NCI-H2107 (cell line): ENCODE measurements at places on chromosomes 3 and 15.
A peak's percentile ranks its signal among the peaks of the same experiment; 100 is the strongest.

DNA sequence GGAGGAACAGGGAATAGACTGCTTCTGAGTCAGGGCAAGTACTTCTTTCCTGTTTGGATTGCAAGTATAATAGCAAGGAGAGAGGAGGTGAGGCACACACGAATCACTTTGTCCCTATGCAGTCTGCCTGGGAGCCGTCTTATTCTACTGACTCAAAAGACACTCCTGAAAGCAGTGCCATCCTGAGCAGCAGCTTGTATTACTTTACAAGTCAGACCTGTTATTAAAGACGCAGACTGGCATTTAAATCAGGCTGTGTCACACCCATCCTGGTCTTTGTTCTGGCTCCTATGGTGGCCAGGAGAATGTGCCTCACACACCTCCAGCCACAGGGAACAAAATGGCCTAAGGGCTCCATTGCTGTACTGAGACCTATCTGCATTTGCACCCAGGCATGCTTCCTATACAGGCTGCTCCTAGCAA lies 17.9 kb upstream of the SQOR start:
- no peak for DNase-seq

GRCh38 chr3:124509884-124510283 lies 220.4 kb upstream of the UMPS start:
- no peak for DNase-seq

DNA sequence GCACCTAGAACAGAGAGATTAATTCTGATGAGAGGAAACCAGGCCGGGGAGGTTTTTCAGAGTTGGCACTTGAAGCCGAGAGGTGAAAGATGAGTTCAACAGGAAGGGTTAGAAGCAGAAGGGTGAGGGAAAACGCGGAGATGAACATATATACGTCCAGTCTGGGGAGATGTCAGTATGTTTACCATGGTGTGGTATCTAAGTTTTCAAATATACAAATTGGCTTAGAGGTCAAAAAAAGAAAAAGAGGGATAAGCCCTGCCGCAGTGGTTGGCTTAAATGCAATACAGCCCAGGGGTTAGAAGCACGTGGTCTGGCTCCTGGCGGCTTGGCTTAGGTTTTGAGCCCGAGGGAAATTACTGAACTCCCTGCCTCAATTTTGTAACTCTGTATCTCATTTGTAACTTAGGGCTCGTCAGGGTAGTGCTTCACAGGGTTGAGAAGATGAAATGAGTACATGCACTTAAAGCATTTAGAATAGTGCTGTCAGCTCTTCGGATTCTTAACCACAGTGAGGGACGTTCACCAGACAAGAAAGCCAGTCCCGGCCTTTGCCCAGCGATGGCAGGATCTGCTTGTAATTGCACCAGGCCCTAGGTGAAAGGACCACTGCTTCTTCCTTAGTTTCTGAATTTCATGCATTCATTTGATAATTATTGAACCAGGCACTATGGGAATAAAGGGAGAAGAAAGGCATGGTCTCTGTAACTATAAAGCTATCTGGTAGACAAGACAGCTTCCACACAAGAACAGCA lies 6.4 kb downstream of the HES1 start:
- DNase-seq, result no peak

- peak; percentile 53 for DNase-seq
These were observed 681.3 kb downstream of the ROBO1 start for GRCh38 chr3:79086514-79086913.

DNA sequence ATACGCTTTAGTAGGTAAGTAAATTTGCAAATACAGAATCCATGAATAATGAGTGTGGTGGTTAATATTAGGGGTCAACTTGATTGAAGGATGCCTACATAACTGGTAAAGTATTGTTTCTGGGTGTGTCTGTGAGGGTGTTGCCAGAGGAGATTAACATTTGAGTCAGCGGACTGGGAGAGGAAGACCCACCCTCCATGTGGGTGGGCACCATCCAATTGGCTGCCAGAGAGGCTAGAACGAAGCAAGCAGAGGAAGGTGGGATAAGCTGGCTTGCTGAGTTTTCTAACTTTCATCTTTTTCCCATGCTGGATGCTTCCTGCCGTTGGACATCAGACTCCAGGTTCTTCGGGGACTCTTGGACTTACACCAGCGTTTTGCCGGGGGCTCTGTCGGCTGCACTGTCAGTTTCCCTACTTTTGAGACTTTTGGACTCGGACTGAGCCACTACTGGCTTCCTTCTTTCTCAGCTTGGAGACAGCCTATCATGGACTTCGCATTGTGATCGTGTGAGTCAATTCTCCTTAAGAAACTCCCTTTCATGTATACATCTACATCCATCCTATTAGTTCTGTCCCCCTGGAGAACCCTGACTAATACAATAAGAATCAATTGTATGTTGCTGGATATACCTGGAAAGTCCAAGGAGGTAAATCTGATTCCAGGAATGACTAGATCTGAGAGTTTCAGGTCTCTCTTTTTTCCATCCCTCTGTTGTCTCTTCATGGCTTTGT lies 25.8 kb upstream of the NEDD4 start:
- no peak for DNase-seq

- DNase-seq, result no peak
These were observed 27.9 kb upstream of the TLE3 start for GRCh38 chr15:70125605-70126004.
